ENCODE measurements at places on chromosomes 1 and 21.

- DNase-seq, result no peak
Observed at GRCh38 chr1:192565946-192566345, 9.6 kb upstream of the RGS1 start.

DNA sequence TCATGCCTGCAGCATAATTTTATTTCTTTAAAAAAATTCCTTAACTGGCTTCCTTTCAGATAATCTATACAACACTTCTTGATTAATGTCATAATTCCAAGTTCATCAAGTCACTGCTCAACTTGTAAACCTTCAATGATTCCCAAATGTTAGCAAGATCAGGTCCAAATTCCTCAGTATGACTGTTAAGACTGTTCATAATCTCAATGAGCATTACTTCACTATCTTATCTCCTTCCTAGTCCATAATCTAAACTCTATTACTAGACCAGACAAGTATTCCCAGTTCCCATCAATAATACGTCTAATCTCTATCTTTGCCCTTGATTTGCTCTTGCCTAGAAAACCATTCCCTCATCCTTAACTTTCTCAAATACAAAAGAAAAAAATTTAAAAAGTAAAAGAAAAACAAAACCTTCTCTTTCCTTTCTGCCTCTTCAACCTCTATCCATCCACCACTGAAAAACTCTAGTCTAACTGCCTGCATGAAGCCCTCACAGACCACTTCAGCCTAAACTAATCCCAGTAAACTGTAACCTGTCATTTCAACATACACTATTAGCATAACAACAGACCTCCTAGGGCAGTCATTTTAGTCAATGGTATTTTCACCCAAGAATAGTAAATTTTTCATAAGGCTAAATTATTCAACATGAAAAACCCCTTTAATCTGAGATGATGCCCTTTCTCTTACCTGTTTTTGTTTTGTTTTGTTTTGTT is 15.5 kb downstream of the LUZP1 start:
- no peak for DNase-seq

- no peak for DNase-seq
Observed at GRCh38 chr1:8211251-8211882, 106.5 kb upstream of the SLC45A1 start.

DNA sequence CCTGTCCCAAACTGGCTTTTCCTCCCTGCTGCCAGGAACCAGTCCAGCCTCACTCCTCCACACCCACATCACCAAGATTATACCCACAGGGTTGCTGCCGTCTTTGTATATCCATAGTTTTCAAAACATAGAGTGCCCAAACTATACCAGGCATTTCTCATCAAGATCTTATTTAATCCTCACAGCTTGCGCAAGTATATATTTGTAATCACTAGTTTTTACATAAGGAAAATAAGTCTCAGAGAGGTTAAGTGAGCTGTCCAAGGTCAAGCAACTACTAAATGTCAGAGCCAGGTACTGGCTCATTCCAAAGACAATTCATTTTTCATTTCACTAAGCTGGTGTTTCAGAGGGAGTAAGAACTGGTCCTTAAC is 34.9 kb upstream of the ZNF362 start:
- DNase-seq, result no peak

- DNase-seq, result no peak
Observed at GRCh38 chr1:107940701-107941100, 24.3 kb downstream of the VAV3 start.

DNA sequence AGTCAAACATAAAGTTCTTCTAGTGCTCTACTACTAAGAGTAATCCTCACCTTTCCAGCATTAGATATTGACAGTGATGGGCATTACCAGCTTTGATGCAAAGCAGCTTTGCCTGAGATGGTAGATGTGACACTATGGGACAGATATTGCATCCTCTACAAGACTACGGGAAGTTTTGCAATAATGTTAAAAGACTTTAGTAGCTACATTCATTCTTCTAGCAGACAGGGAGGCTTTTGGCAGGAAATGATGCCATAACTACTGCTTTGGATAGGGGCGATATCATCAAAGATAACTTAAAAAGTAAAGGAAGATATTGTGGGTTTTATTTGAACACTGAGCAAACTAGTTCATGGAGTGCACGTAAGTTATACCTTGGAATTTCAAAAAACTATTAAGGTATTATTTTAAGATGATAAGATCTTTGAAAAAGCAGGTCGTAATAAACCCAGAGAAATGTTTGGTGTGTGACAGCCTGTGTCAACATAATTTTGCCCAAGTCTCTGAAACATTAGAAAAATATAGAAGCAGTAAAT is 368.3 kb upstream of the TMPRSS15 start:
- no peak for DNase-seq

GRCh38 chr1:112938210-112938609 is 17.8 kb downstream of the SLC16A1 start:
- DNase-seq, result no peak

DNA sequence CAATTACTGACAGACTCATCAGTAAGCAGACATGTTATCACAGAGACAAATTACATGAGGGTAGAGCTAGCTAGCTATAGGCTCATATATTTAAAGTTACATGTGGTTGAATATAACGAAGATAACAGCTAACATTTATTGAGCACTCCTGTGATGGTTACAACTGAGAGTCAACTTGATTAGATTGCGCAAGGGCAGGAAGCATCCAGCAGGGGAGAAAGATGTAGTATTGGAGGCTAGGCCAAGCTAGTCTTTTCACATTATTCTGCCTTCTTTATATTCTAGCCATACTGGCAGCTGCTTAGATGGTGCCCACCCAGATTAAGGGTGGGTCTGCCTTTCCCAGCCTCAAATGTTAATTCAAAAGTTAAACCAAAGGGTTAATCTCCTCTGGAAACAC is 37.1 kb downstream of the PIGK start:
- no peak for DNase-seq

DNA sequence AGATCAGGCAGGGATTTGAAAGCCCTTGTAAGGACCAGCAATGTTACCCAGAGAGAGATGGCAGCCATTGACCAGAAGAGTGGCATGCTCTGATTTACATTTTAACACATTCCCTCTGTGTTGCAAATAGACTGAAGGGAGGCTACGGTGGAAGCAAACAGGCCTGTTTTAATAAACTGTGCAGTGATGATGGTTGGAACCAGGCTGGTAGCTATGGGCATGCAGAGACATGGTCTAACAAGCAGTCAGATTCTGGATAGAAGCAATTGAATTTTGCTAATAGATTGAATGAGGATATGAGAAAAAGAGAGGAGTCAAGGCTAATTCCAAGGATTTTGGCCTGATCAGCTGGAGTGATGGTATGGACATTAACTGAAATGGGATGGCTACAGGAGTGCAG is 32.3 kb upstream of the ZNF648 start:
- no peak for DNase-seq
